Activated CD4-positive, alpha-beta memory T cell treated with anti-CD3 and anti-CD28 coated beads for 36 hours (primary cell): ENCODE measurements at places on chromosomes 16 and 17. TPM values are rescaled to one million over a fixed set of nuclear protein-coding genes. Genes with fewer than 3 reads are reported as not detected.

- H3K36me3 ChIP-seq: peaks cover 32% of the 10 kb centered on the region
- peak within 1 kb of the TSS; percentile 100 for H3K4me3 ChIP-seq
- peak within 1 kb of the TSS; percentile 93 for H3K27ac ChIP-seq
- no peaks in the 10 kb centered on the region for H3K27me3 ChIP-seq
Observed at GRCh38 chr17:47733047-47733673, at the start of gene TBX21. Gene TBX21 (plus strand): TSS chr17:47733236. CDS start chr17:47733455, 219 bp downstream.

COQ9 gene
- total RNA-seq: 29.8 TPM

PSME3 gene
- 111 TPM for total RNA-seq

DNA sequence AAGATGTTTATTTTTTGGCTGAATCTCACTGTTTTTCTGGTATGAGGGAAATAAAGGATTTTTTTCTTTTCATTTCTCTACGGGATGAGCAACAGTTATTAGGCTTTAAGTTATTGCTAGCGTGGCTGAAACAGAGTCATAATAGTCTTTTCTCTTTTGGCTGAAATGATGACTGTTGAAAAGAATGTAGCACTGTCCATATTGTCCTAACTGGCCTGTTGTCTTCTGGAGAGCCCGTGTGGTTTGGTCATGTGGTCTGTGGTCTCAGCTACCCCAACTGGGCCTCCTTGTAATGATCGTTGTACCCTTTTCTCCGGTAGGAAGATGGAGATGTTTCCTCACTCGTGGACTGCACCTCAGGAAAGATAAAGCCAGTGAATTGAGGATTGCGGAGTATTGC, 36.6 kb downstream of the EPN2 start:
- no peak overlapping the region for H3K27ac ChIP-seq
- H3K27me3 ChIP-seq: peaks cover 5% of the 10 kb centered on the region
- H3K4me3 ChIP-seq: no peak overlapping the region
- no peak for DNase-seq

PMFBP1 gene
- 0.29 TPM for total RNA-seq

DNA sequence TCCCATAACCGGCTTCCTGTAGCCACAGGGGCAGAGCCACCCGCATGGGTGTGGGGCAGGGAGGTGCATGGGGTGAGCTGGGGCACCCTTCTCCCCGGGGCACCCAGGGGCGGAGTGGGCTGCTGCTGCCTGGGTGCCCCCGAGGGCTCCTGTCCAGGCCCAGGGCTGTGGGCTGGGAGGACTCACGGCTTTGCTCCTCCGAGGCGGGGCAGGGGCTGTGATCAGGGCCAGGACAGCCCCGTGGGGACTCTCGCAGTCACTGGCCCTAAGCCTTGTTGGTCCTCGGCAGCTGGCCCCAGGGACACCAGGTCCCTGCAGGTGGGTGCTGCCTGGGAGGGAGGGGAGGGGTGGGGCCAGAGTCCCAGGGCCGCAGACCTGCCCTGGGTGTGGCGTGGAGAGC, 19.7 kb downstream of the CACNA1H start:
- no peak overlapping the region for H3K27ac ChIP-seq
- no peaks in the 10 kb centered on the region for H3K4me1 ChIP-seq
- peaks cover 2% of the 10 kb centered on the region for H3K27me3 ChIP-seq
- H3K36me3 ChIP-seq: no peaks in the 10 kb centered on the region

DNA sequence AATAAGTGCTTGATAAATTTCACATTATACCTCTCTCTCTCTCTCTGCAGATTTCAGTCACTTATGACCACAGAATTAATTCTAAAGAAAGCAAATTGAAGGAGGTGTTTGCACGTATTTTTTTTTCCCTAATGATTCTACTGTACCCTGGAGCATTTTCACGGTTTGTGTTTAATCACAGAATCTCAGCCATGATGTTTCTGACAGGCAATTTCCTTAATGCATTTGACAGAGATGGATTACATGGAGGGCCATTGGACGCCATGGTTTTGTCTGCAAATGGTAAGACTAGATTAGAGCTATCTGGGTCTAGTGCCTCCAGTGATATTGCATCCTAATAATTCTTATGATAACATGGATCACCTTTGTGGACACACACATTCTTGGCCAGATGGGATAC, 147.5 kb upstream of the RBFOX1 start:
- no peak overlapping the region for H3K27ac ChIP-seq
- H3K27me3 ChIP-seq: no peaks in the 10 kb centered on the region
- no peak overlapping the region for H3K4me3 ChIP-seq
- H3K4me1 ChIP-seq: no peaks in the 10 kb centered on the region
- no peak for DNase-seq
- H3K36me3 ChIP-seq: peaks cover 3% of the 10 kb centered on the region

CSH2 gene
- total RNA-seq: not detected

DNA sequence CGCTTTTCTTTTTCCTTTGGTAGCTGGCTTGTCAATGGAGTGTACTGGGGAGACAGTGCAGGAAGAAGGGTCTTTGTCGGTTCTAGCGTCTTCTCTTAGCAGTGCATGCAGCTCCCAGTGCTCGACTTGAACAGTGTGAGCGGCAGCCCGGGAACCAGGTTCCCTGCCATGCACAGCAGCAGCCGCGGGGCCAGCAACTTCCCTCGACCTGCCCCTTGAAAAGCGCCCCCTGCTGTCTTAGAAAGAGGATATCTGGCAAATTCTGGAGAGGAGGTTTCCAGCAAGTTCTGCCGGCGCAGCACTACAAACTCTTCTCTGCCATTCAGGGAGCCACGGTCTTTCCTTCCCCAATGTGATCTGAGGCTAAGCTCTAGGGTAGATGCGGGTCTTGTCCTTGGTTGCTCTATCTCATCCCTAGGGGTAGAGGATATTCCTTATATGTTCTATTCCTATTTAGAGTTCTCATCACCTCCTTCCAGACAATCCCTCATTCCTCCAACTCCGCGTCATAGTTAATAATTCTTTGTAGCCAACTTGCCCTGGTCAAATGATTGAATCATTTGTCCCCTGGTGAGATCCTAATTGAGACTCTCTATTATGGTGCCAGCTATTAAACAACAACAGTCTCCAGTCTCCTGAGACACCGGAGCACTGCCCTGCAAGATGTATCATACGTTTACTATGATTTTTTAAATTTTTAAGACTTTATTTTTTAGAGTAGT, 451.3 kb downstream of the PMP22 start:
- no peaks in the 10 kb centered on the region for H3K36me3 ChIP-seq
- H3K4me3 ChIP-seq: no peak overlapping the region
- H3K27me3 ChIP-seq: peaks cover 14% of the 10 kb centered on the region
- H3K27ac ChIP-seq: no peak overlapping the region
- peak; percentile 32 for DNase-seq

KRTAP4-9 gene
- not detected for total RNA-seq

DPEP1 gene
- not detected for total RNA-seq

DNA sequence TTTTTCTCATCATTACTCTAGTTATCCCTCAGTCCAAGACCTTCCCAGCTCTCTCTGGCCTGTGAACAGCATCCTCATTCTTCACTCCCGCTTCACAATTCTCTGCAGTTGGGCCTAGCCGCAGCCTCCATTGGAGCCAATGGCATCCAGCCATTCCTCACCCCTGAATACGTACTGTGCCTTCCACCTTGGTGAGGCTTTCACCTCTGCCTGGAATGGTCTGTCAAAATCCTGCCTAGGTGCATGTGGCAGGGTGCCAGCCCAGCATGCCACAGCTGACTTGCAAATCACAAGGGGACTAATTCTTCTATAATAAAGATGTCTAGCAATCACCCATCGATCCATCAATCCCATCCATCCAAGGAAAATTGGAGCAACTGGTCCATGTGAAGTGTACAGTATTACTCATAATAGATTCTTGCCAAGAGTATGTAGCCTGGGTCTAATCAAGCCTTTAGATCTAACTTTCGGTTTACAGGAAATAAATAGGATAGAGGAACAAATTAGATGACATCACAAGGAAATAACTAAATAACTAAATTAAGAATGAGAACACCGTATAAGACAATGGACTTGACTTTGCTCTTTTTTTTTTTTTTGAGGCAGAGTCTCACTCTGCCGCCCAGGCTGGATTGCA, 5.1 kb upstream of the CX3CL1 start:
- H3K27me3 ChIP-seq: peaks cover 6% of the 10 kb centered on the region
- no peak overlapping the region for H3K27ac ChIP-seq

DNA sequence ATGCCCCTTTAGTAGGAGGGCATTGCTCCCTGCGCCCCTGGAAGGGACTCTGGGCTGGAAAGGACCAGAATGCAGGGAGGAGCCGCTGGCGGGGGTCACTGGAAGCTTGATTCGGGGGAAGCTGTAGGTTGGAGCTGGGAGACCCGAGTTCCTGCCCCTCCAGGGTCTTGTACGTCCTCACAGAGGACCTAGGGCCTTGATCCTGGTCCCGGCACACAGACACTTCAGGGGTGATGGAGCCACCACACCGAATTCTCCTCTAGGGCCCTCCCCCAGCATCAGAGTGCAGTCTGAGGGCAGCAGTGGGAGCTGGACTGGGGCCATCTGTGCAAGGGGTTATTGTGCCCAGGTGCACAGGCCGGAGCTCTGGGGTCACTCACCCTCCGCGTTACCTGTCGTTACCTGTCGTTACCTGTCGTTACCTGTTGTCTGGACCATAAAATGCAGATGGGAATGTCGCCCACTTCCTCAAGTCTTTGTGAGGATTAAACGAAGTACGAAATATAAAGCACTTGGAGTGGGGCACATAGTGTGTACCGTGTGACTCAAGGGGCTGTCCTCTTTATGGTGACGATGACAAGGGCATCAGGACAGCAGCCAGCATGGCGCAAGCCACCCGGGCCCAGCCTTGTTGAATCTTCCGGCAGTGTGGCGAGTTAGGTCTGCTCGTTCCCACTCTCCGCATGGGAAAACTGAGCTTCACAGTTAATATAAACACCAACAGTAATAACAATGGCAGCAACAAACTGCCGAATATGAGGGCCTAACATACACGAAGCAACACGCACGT, 48.6 kb downstream of the CMIP start:
- H3K4me3 ChIP-seq: no peak overlapping the region
- H3K27ac ChIP-seq: no peak overlapping the region
- no peaks in the 10 kb centered on the region for H3K36me3 ChIP-seq

DNA sequence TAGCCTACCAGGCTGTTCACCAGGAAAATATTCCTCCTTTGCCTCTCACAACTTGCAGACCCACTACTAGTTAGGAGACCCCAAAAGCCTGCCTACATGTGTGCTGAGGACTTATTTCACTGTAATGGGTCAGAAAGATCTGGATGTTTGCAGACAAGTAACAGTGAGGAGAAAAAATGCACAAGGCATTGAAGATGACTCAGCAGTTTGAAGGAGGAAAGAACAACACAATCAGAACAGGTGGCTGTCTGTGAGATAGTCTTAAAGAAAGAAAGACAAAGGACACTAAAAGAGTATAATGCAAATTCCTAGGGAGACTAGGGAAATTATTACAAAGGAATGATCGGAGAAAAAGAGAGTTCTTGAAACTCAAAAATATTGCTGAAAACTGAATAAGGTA, 69.0 kb downstream of the ANKFN1 start:
- H3K4me3 ChIP-seq: no peak overlapping the region
- no peak for DNase-seq
- H3K4me1 ChIP-seq: no peaks in the 10 kb centered on the region
- no peaks in the 10 kb centered on the region for H3K36me3 ChIP-seq

GRCh38 chr16:66520406-66521170, 29.3 kb downstream of the TK2 start:
- no peaks in the 10 kb centered on the region for H3K36me3 ChIP-seq
- DNase-seq: peak; percentile 36
- H3K4me3 ChIP-seq: peak overlapping the region; percentile 5
- H3K4me1 ChIP-seq: peaks cover 95% of the 10 kb centered on the region

- peaks cover 5% of the 10 kb centered on the region for H3K27me3 ChIP-seq
- no peaks in the 10 kb centered on the region for H3K4me1 ChIP-seq
- no peak overlapping the region for H3K4me3 ChIP-seq
- no peak overlapping the region for H3K27ac ChIP-seq
Observed at GRCh38 chr17:57145347-57145746, 60.3 kb downstream of the AKAP1 start.

DNA sequence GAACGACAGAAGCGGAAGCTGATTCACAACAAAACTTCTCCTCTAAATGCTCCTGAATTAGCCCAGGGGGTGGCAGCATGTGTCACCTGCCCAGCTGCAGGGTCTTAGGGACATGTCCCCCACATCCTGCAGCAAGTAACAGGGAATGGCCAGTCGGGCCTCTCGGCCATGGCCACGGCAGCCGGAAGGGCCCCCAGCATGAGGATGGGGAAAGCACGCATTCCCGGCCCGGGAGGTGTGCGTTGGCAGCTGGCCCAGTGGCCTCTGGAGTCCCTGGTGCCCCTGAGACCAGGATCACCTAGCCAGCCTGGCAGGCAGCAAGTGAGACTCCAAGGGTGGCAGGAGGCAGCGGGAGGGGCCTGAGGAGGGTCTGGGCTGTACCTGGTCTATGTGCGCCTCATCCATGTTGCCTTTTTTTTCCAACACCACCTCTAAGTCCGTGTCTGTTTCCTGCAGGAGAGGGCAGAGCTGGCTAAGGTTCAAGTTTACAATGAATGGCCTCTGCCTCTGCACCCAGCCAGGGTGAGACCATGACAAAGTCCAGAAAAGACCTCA, 7.0 kb downstream of the KNOP1 start:
- H3K27ac ChIP-seq: no peak overlapping the region
- no peak overlapping the region for H3K4me3 ChIP-seq
- no peak for DNase-seq
- H3K4me1 ChIP-seq: peaks cover 20% of the 10 kb centered on the region
- H3K27me3 ChIP-seq: no peaks in the 10 kb centered on the region
- H3K36me3 ChIP-seq: peaks cover 35% of the 10 kb centered on the region

DNA sequence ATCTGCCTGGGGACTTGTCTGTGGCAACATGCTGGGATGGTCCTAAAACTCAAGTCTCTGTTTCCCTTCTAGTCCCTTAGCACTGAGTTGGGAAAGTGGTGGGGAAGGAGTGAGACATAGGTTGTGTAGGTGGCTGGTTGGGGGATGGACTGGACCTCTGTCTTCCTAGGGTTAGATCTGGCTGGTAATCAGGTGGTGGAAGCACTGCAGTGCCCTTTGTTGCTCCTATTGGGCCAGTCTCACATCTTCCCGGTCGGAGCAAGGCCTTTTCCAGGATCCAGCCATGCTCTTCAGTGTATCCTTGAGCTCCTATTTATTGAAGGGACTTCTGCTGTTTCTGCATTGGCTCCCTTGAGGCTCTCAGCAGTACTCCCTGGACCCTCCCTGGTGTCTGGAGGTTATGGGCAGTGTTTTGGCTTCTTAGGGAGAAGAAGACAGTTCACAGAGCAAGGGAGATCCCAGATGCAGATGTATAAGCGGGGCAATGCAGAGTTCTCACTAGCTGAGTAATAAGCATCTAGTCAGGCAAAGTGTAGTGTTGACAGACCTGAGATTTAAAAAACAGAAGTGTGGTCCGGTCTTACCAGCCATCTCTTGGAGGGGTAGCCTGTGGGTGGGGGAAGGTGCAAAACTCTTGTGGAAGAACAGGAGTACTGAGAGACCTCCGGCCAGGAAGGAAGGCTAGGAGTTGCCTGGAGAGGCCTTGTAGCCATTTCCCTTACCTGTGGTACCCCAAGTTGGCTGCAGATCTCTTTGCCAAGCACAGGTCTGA, 1.3 kb upstream of the NUTF2 start:
- H3K4me1 ChIP-seq: peaks cover 44% of the 10 kb centered on the region
- H3K36me3 ChIP-seq: peaks cover 2% of the 10 kb centered on the region
- H3K27ac ChIP-seq: peak overlapping the region; percentile 87
- H3K4me3 ChIP-seq: peak overlapping the region; percentile 76
- no peaks in the 10 kb centered on the region for H3K27me3 ChIP-seq
